ENCODE measurements at places on chromosomes 12 and 14. TPM values are rescaled to one million over a fixed set of nuclear protein-coding genes. Genes with fewer than 3 reads are reported as not detected.

SMCO2 gene
- 1.9 TPM for total RNA-seq

DNA sequence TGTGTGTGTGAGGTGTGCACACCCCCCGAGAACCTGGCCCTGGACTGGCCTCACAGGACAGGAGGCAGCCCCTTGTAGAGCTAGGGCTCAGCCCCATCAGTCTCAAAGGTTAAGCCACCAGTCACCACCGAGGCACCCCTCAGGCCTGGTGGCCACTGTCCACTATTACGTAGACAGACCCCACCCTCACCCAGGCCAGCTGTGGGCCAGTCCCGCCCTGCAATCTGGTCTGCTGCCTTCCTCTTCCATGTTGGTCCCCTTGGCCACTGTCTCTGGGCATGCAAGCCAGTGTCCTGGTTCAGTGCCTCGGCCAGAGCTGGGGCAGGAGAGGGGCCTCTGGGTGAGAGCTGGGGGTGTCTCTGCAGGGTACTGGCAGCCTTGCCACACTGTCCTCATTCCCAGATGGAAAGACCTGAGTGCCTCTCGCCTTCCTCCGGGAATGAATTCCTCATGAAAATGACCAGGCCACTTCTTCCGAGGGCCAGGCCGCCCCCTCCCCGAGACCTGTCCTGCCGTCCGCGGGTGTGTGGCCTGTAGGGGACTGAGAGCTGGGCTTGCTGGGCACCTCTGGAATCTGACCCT lies 897 bp upstream of the TEX22 start:
- DNase-seq = no peak

GRCh38 chr14:37594238-37594970 lies 645 bp downstream of the FOXA1 start:
- DNase-seq = peak; percentile 68

DNA sequence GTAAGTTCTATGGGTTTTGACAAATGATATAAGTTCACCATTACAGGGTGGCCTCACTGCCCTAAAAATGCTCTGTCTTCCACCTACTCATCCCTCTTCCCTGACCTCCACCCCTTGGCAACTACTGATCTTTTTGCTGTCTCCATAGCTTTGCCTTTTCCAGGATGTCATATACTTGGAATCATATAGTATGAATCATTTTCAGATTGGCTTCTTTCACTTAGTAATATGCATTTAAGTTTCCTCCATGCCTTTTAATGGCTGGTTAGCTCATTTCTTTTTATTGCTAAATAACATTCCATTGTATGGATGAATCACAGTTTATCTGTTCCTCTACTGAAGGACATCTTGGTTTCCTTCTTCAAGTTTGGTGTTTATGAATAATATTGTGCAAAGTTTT lies 14.0 kb upstream of the PEX5 start:
- DNase-seq = no peak

- no peak for DNase-seq
These were observed 5.1 kb downstream of the KLC1 start for GRCh38 chr14:103634156-103634555.

GRCh38 chr14:50739186-50739585 lies 71.1 kb upstream of the SAV1 start:
- DNase-seq = no peak

HNF1A gene
- total RNA-seq = not detected

CCDC197 gene
- total RNA-seq = not detected

DNA sequence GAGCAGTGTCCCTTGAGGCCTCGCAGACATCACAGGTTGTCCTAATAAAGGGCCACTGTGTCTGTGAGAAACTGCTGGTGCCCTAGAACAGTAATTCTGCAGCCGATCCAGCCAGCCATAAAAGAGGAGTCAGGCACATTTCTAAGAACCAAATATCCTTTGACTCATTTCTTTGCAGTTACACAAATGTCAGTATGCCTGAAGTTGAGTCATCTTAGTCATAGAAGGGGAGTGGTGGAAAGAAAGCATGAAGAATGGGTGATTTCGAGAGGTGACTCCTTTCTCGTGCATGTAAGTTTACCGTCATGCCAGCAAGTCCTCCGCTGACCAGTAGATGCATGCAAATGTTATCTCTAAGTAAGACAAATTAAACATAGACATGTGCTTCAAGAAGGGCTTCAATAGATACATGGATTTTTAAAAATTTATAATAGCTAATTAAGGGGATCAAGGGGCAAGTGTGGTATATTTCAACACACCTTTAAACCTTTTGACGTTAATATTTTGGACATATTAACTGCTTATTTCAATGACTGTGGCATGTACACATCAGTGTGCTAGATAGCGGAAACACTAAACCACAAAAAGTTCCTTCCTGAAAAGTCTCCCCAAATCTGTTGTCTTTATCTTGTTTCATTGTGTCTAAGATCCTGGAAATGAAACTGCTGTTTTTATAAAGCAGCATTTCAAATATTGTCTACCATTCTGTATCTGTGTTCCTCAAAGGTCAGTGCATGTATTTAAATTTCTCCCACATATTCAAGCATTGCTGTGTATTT lies 497.4 kb downstream of the NPAS3 start:
- no peak for DNase-seq

PCNX4 gene
- total RNA-seq = 58.3 TPM

SELPLG gene
- total RNA-seq = 0.96 TPM

ASB2 gene
- not detected for total RNA-seq

- DNase-seq = no peak
These were observed 580 bp downstream of the SALL2 start for GRCh38 chr14:21525571-21525961.

GLI1 gene
- not detected for total RNA-seq

KLHDC2 gene
- total RNA-seq = 45.8 TPM

RIPK3 gene
- 6.4 TPM for total RNA-seq

GRCh38 chr12:132658149-132658894 lies 28.8 kb downstream of the POLE start:
- DNase-seq = no peak

A2M gene
- not detected for total RNA-seq

- peak; percentile 67 for DNase-seq
These were observed 24.1 kb upstream of the BCDIN3D start for GRCh38 chr12:49866859-49867569.

PROX2 gene
- not detected for total RNA-seq

DNA sequence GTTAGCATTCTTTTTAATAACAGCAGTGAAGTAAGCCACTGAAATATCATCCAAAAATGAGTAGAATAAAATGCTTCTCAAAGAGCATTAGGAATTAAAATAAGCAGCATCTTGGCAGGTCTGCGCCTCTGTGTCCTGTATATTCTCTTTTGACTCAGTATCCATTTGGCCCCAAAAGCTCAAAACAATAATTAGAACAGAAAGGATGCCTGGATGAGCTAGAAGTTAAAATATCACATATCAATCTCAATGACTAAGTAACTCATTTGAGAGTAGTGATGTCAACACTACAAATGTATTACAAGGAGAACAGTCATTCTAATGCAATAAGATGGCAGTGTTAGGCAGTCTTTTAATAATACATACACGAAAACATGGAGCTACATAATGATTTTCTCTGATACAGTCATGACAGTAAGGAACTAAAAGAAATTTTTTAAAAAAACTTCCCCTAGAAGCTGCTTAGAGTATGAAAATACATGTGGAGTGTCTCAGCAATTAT lies 160.9 kb upstream of the ABCD2 start:
- DNase-seq = no peak

TGM1 gene
- total RNA-seq = 7.5 TPM

SIX1 gene
- total RNA-seq = 9.4 TPM

SIVA1 gene
- 85.8 TPM for total RNA-seq

DNA sequence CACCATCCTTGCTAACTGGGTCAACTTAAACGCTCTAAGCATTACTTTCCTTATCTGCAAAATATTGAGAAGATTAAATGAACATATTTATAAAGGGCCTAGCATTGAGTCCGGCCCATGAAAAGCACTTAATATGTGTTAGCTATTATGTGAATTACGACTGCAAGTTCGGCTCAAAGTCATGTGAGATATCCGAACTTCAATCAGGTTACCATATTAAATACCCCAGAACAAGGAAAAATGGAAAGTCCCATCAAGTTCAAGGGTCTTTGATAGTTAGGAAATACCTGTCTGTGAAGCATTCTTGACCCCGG lies 487 bp upstream of the NRDE2 start:
- no peak for DNase-seq

DDX11 gene
- total RNA-seq = 191 TPM

DNA sequence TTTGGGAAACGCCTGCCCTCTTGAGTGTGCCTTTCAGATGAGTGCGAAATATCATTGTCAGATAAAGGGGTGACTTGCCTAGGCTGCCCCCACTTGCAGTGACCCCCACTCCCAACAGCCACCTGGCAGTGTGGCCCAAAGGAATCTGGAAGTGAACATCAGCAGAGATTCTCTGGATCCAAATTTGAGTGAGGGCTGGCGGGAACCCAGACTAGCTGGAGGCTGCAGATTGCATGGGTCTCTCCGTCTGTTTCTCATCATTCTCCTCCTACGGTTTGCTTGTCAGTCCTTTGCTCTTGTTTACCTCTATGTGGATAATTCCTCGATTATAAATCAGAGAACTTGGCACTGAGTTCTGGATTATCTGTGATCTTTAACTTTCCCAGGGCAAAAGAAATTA lies 280.8 kb downstream of the ZFP36L1 start:
- no peak for DNase-seq

DNA sequence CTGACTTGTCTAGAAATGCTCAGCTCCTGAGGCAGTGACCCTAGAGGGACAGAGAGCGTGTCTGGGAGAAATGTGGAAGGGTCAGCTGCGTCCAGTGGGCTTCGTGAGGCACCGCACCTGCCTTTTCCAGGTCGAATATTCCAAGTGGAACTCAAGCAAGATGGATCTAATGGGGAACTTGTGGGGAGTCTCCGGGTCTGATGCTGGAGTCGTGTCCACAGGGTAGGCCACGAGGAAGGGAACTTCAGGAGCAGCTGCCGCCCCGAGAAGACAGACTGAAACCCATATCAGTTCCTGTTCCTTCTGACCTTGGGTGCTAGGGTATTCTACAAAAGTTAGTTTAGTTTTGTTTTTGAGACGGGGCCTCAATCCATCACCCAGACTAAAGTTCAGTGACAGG lies 67.5 kb downstream of the TNFAIP2 start:
- DNase-seq = no peak

GRCh38 chr12:65827342-65827741 lies 3.1 kb downstream of the HMGA2 start:
- DNase-seq = no peak

CPNE6 gene
- not detected for total RNA-seq

DNA sequence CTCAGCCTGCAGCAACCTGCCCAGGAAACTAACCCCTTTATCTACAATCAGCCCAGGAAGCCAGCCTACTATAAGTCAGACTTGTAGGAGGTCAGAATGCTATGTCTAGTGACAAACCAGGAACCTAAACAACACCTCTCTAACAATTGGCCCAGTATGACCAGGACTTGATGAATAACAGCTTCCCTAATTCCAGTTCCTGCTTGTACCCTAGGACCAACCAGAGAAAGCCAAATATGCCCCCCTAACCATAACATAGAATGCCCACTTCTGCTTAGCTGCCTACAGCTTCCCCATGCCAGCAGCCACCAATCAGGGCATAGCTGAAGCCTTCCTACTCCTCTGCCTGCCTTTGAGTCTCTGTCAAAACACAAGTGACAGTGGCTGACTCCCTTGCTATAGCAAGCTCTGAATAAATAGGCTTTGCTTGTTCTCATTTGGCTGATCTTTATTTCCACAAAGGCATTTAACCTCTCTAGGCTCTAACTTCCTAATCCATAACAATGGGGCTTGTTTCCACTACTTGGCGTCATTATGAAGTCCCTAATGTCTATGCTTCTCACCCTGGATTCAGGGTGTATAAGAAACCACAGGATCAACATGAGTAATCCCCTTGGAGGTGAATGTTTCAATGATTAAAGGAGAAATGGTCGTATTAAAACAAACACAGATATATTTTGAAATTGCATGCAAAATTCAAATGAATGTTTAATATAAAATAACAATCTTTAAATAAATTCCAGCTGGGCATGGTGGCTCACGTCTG lies 220.2 kb downstream of the ANO6 start:
- DNase-seq = no peak

EGLN3 gene
- total RNA-seq = 23.6 TPM

- no peak for DNase-seq
These were observed 1317.0 kb downstream of the TMEM121 start for GRCh38 chr14:106843386-106843785.

DNA sequence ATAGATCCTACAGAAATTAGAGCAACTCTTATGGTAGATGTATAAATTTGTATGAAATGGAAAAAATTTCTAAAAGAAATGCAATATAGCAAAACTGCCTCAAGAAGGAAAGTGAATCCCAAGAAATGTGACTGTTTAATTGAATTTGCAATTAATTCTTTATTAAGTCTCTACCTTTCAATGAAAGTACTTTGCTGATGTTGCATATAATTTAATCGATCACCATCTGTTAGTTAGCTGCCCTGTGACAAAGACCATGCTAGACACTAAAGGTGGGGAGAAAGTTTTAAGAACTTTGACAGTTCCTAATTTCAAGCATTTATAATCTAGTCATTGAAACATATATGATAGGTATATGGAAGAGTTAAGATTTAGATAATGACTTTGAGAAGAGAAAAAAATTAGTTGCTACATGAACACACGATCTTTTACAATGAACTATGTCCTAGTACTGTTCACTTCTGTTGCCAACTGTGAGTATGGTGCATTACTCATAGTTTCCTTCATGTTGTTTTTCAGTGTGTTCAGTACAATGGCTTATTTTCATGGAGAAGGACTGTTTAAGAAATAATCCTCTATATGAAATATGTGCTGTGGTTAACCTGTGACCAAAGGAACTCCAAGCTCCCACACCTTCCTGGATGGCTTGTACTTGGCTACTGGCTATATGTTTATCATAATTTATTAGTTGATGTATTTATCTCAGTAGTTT lies 128.4 kb downstream of the METTL25 start:
- no peak for DNase-seq

PPM1A gene
- total RNA-seq = 60.9 TPM

- no peak for DNase-seq
These were observed 14.8 kb downstream of the GTF2H3 start for GRCh38 chr12:123648401-123648800.

DNA sequence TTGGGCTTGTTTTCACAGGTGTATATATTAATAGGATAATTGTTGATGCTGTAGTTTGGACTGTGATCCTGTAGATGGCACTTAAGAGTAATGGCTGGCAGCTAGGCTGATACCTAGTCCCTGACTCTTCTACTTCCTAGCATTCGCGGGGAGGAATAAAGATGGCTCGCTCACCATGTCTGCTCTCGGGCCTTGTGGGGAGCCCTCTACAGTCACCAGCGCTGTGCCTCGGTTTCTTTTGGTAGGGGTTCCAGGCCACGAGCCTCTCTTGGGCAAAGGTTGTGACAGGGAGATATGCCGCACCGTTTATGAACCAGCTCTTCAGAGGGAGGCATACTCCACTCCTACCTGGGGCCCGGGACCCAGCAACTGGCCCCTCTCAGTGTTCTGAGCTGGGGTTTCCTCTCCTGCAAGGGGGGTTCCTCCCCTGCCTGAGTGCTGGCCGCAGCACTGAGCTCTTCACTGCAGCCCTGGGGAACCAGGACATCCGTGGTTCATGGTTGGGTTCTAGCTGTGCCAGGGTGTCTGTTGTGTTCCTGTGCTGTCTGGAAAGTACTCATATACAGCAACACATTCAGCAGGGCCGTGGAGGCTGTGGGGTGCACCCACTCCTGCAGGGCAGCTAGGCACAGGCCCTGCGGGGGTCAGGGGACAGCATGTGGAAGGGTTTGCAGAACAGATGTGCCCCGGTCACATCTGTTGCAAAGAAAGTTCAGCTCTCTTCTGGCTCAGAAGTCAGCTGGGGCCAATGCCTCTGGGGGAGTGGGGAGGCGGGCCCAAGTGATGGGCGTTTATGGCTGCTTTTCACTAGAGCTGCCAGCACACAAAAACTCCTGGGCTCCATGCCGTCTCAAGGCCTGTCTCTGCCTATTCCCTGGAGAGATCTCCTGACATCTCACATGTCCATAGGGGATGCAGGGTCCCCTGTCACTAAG lies 147.9 kb downstream of the PPFIA2 start:
- DNase-seq = no peak
